ENCODE measurements at places on chromosomes 13 and 19.

DNA sequence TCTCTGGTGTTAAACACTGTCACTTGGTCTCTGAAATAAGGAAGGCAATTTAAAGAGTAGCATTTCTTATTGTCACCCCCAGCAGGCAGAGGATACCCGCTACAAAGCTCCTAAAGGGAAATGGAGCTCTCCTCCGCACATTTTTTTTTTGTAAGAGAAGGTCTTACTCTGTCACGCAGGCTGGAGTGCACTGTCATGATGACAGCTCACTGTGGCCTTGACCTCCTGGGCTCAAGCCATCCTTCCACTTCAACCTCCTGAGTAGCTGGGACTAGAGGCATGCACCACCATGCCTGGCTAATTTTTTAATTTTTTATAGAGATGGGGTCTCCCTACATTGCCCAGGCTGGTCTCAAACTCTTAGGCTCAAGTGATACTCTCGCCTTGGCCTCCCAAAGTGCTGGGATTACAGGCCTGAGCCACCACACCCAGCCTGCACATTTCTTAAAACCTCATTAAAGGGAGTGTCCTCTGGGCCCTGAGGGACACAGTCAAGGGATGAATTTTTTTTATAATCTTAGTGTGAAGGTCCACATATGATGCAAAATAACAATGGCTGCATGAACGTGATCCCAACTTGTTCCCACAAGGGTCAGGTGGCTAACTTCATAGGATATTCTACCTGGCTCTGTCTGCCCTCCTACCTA lies 32.1 kb downstream of the SLC25A30 start:
- DNase-seq: no peak

GRCh38 chr13:46747031-46747820 lies 49.7 kb downstream of the ESD start:
- DNase-seq: no peak

GRCh38 chr19:5897189-5897969 lies 6.2 kb downstream of the NDUFA11 start:
- no peak for DNase-seq

GRCh38 chr13:27174766-27175455 lies 3.3 kb upstream of the USP12 start:
- no peak for DNase-seq

DNA sequence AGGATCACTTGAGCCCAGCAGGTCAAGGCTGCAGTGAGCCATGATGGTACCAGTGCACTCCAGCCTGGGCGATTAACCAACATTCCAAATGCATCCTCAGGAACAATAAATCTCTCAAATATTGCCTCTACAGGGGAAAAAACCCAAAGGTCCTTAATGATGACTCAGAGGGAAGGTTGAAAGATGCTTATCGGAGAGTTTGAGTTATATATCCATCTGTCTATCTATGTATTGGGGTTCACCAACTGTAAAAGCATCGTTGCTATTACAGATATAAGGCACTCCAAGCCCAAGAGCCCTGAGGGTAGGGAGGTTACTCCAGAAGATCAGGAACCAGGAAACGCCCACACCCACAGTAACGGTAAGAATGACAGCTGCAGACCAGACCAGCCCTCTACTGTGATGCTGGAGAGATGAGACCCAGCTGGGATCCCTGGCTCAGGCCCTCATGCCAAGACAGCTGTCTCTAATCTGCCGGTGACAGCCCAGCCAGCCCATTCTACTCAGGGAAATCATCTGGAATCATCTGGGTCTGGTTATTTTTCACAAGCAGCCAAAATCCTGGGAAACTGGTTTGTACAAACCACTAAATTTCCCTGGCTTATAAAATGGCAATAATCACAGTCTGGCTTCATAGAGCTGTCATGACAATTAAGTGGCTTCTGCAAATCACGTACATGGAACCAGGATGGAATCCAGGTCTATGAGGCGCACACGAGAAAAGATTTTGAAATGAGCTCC lies 23.8 kb downstream of the TEX101 start:
- DNase-seq: no peak

GRCh38 chr13:109900320-109900719 lies 113.9 kb upstream of the IRS2 start:
- DNase-seq: no peak

DNA sequence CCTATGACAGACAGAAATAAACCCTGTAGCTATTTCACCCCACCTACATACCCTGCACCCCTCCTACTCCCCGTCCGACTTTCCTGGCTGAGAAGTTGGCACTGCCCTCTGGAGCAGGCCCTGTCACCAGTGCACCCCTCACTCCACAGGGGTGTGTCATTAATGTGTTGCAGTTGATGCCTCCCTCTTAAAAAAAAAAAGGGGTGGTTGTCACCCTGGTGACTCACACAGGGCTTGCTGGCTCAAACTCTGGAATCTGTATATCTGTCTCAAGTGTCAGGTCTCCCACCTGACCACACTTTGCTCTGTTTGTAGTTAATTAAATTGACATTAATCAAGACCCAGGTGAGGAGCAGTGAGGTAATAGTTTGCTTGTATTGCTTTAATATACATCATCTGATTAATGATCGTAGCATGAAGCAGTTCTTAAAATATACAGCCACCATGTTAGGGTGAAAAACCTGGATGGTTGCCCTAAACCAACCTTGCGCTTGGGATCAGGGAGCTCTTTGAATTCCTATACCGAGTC lies 2.0 kb upstream of the GATAD2A start:
- no peak for DNase-seq

GRCh38 chr19:33639035-33639681 lies 17.4 kb downstream of the CHST8 start:
- DNase-seq: no peak
